ENCODE measurements at places on chromosomes 2 and 18.

- no peak for DNase-seq
Observed at GRCh38 chr2:95056044-95056443, 30.5 kb downstream of the MAL start.

GRCh38 chr2:184654945-184655344 lies 56.6 kb downstream of the ZNF804A start:
- no peak for DNase-seq

- DNase-seq = no peak
Observed at GRCh38 chr2:28413899-28414295, 21.2 kb downstream of the FOSL2 start.

DNA sequence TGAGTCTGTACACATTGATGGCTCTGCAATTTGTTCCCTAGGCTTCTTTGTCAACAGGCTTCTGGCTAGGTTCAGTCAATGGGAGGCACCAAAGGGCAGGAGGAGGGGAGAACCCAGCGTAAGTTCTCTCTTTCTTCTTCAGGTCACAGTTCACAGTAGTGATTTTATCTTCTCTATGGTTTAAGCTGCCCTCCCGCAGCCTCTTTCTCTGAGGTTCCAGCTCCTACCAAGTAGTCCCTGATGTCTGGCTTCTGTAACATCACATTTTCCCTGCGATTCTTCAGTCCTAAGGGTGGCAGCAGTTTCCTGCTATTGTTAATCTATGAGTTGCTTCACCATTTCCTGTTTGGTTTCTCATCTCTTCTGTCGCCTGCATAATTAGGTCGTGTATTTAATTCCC lies 107.4 kb downstream of the CPO start:
- DNase-seq = no peak

- no peak for DNase-seq
Observed at GRCh38 chr2:64338910-64339500, 115.0 kb upstream of the LGALSL start.

DNA sequence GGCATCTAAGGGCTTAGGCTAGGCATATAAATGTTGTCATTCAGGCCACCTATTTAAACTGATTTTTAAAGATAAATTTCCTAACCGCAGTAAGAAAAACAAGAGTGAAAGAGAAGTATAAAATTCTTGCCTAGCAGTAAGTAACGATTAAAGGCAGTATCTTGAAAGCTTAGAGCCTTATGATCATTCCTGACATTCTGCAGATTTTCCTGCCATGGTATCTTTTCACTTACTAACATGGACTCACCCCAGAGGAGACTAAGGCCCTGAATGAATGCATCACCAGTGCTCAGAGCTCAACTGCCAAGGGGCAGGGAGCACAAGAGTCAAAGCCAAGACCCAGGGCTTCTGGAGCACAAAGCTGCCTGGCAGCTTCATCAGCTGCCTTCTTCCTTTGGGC lies 133.1 kb downstream of the GCA start:
- no peak for DNase-seq

DNA sequence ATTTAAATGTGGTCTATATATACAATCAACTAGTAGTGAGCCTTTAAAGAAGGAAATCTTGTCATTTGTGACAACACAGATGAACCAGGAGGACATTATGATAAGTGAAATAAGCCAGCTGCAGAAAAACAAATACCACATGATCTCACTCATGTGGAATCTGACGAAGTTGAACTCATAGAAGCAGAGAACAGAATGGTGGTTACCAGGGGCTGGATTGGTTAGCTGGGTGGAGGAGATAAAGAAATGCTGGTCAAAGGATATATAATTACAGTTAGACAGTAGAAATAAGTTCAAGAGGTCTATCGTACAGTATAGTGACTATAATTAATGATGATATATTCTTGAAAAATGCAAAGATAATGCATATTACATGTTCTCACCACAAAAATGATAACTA lies 267.9 kb downstream of the FBXO15 start:
- DNase-seq = no peak

DNA sequence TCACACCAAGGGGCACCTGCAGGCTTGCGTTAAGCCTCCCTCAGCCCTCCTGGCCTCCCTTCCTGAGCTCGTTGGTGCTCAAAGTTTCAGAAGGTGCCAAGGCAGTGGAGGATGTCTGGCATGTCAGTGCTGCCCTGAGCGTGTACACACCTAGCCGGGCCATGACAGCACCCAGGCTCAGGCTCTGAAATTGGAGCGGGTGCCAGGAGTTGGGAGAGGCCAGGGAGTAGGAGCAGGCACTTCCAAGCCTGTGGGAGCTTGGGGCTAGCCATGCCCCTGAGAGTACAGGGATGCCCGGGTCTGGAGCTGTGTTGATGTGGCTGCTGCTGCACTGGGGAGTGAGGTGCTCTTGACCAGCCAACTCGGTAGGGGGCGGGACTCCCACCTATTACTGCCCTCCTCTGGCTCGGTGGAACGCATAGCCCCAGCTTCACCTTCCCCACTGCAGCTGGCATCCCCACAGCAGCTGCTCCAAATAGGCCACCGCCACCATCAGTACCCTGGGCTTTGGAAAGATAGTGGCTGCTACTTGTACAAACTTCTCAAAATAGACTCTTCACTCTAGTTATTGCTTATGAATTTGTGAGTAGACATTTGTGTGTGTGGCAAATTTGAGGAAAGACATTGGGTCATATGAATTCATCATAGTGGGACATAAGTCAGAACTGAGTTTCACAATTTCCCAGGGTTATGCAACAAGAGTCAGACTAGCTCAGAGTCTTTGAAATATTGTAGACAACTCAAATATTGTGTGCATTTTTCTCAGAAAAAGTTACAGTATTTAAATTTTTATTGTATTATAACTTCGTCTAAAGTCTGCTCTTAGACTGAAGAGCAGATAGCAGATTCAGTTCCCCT lies 6.8 kb upstream of the PCARE start:
- DNase-seq = no peak

DNA sequence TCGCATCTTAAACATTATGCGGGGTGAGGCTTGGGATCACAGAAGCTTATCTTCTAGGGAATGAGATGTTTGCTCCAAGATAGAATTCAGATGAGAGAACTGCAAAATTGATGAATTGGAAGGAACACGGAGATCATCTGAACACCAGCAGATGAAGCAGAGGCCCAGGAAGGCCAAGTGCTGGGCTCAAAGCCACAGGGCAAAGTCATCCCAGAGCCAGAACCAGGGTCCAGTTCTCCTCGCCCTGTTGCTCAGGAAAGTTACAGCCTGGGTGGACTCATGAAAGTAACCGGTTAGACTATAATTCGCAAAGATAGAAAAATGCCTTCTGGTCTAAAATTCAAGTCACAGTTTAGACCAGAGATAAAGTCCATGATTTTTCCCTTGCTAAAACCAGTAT lies 456.1 kb upstream of the ID2 start:
- DNase-seq = no peak

DNA sequence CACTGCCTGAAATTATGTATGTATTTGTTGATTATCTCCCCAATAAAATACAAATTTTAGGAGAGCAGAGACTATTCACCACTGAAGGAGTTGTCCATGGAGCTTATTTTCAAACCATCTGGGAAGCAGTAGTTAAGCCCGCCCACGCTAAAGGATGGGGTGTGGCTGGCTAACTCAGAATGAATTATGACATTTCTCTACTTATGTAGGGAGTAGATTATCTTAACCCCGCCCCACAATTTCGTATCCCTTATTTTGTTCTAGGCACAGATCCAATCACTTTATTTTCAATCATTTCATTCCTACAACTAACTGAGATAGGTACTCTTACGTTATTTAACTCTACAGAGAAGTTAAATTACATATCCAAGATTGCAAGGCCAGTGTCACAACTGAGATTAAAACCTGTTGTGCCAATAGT lies 1.4 kb upstream of the LAPTM4A start:
- peak; percentile 31 for DNase-seq

- no peak for DNase-seq
Observed at GRCh38 chr18:46623541-46623940, 33.5 kb downstream of the LOXHD1 start.

DNA sequence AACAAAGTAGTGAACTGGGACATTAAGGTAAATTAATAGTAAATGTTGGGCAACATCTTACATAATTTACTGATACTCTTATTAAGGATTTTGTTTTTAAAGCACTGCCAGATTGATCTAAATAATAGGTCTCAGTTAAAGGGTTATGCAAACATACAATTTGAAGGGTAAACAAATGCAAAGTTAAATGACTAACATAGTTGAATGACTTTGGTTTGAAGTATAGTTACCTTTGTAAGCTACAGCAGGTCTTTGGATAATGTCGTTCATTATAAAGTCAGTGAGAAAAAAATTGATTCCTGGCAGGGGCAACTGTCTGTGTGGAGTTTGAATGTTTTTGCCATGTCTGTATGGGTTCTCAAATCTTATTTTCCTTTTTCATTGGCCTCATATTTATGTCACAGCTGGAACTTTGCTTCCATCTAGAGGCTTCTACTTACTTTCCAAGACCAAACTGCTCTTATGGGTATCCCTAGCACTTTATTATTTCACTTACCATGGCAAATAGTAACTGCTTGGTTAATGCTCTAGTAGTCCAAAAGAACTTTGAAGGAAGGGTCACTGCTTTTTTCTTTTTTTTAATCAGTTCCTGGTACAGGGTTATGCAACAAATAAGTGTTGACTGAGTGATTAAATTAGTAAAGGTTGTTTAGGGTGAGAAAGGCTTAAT lies 107.8 kb downstream of the NBEAL1 start:
- DNase-seq = peak; percentile 36

DNA sequence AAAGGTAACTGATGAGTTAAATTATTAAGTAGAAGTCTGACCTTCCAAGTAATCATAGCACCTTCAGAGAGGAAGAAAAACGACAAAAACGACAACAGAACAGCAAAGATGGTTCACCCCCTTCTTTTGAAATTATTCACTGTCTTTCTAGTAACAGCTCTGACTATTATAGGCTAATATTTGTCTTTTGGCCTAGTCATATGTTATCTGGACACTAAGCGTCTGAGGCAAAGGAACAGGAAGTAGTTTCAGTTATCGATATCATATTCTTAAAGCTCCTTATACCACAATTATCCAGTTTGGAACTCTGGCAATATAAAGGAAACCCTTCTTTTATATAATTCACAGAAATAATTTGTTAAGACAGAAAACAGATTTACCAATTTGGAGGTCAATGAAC lies 27.6 kb upstream of the SLC40A1 start:
- DNase-seq = no peak

- DNase-seq = no peak
Observed at GRCh38 chr2:152611458-152612231, 105.6 kb downstream of the PRPF40A start.

DNA sequence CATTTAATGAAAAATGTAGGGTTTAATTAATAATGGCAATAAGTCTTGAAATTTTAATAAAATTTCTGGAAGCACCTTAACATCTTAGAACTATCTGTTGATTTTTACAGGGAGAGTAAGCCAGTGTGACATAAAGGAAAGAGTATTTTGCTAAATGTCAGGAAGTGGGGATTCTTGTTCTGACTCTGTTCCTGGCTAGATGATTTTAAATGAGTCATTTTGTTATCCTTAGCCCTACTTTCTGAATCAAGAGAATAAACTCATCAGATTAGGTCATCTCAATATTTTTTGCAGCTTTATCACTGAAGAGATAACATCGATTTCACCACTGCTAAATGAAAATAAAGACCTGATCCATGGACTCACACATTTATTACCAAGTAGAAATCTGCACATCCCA lies 377.5 kb upstream of the CYRIA start:
- DNase-seq = no peak

DNA sequence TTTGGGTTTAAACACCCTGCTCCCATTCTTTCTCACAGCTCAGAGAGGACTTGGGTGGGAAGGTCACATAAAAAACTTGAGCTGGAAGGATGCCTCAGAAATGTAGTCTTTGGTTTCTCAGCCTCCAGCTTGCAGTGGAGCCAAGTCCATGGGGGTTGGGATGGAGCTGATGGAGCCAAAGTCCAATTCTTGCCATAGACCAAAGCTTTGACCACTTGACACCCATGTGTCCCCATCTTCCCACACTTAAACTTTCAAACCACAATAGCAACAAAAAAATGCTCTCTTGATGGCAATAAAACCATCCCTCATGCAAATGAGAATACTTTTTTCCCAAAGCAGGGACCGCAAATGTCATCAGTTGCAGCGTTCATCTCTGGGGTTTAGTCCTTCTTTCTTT lies 14.7 kb upstream of the DAW1 start:
- DNase-seq = no peak

- DNase-seq = no peak
Observed at GRCh38 chr2:50648041-50648700, 383.8 kb downstream of the NRXN1 start.

- no peak for DNase-seq
Observed at GRCh38 chr2:27041752-27042151, 9.0 kb downstream of the TMEM214 start.

DNA sequence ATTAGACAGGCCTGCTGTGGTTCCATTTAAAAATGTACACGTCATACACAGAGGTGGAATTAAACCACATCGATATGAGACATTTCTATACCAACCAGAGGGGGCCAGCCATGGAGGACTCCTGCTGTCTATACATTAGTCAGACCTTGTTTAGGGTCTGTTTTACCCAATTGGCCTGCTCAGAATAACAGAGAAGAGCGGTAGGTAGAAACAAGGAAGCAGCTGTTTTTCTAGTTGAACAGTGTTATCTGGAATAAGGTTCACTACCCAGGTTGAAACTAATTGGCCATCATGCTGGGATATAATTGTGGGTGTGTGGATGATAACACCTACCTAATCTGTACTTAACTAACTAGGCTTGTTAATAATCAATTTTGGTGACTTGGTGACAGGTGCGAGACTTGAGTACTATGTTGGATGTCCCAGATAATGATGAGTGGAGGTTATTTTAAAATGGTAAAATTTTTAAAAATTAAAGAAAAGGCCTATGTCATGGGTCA lies 47.5 kb downstream of the RHBDD1 start:
- no peak for DNase-seq

GRCh38 chr2:3462493-3463104 lies 56.7 kb downstream of the ADI1 start:
- DNase-seq = no peak

- no peak for DNase-seq
Observed at GRCh38 chr2:230666446-230666845, 46.2 kb upstream of the CAB39 start.

- no peak for DNase-seq
Observed at GRCh38 chr18:62763101-62763521, 47.8 kb downstream of the PHLPP1 start.
